Pulmonary artery endothelial cell (primary cell): ENCODE measurements at places on chromosomes 1 and 21. TPM values are rescaled to one million over a fixed set of nuclear protein-coding genes. Genes with fewer than 3 reads are reported as not detected.

- no peak for DNase-seq
Observed at GRCh38 chr1:203444171-203444576, 31.4 kb upstream of the PRELP start.

GRCh38 chr1:14583788-14584187 lies 14.7 kb upstream of the KAZN start:
- no peak for DNase-seq

DNA sequence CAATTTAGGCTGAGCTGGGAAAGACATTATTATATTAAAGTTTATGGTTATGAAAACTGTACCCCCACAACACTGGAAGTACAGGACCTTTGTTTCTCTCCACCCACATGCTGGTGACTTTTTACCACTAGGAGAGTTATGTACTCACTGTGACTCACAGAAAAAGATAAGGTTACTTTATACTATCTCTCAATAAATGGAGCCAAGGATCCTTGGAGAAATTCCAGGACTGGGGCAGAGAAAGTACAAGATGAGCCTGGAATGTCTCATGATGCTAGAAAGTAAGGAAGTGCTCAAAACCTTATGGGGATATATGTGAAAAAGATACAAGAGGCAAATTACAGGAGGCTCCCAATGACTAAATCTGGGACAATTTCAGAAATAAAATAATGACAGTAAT lies 63.9 kb upstream of the C1orf105 start:
- DNase-seq, result no peak

DNA sequence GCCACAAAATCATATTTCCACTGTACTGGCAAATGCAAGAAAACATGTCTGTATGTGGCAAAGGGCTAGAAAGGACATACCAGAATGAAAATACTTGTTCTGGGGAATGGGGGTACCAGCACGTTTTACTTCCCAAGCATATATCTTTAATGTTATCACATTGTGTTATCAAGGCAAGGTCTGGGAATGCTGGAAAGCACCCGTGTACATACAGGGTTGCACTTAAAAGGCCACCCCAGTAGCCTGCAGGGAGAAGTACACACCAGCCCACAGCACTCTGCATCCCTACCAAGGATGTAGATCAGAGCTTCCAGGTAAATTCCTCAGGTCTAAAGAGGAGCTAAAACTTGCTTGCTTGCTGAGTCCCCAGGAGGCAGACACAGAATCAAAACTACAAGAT lies 381.8 kb downstream of the RRAGC start:
- no peak for DNase-seq

- no peak for DNase-seq
Observed at GRCh38 chr21:28240586-28240985, 752.1 kb downstream of the LTN1 start.

- no peak for DNase-seq
Observed at GRCh38 chr1:158731707-158732106, 11.2 kb upstream of the OR6K3 start.

DNA sequence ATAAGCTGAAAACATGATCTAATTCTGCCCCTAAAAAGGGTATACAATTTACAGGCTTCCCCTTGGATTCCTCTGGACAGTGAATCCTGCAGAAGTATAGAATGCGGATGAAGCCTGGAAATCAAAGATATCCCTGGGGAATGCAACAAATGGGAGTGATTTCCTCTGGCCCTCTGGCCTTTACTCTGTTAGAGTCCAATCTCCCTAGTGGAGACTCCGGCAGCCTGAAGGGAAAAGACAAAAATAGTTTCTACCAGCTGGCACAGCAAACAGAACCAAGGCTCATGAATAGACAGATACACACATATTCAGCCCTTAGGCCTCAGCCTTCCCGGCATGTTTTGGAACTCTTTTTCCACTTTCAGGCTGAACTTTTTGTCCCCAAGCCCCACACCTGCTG lies 3.9 kb upstream of the LRRC52 start:
- no peak for DNase-seq

DNA sequence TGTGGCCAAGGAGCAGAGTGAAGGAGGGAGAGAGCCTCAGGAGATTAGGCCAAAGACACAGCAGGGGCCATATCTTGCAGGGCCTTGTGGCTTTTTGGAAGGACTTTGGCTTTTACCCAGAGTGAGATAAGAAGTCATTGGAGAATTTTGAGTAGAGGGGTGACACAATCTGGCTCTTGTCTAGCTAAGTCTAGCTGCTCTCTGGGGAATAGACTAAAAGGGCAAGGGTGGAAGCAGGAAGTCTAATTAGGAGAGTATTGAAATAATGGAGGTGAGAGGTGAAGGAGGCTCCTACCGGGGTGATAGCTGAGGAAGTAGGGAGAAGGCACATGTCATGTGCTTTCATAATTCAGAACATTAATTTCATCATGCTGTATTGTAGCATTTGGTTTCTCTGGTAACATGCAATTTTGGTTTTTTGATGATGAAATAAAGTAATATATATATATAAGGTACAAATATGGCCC lies 34.3 kb upstream of the KCNA3 start:
- DNase-seq, result no peak

DNA sequence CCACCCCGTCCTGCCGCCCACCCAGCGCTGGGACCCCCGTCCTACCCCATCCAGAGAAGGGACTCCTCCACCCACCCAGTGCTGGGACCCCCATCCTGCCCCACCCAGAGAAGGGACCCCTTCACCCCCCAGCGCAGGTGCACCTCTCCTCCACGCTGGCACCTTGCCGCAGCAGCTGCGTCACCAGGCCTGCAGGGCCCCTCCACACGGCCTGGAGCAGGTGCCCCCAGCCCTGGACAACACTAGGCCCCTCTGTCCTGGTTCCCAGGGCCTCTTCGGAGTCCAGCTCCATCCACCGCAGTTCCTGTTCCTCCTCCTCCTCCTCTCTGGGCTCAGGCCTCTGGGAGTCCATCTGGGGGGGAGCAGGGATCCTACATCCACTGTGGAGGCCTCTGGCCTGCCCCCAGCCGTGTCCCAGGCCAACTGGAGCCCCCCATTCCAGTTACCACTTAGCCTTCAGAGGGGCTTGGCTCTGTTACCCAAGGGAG lies 378 bp downstream of the ANKRD65 start:
- no peak for DNase-seq

DNA sequence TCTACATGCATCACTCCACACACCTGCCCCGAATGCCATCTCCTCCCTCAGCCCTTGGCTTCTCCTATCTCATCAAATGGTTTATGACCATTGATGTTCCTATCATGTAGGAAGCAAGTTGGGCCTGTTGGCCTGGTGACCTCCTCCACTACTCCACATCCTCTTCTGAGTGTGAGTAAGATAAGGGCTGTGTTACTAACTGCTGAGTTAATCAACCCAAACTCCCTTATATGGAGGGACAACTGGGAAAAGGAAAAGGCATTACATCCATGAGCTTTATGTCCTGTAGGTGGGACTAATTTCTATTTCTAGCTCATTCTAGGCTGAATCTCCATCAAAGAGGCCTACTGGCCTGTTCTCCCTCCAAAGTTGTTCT lies 57.6 kb downstream of the WLS start:
- DNase-seq, result peak; percentile 78

GRCh38 chr1:109257682-109258421 lies 8.5 kb downstream of the CELSR2 start:
- DNase-seq, result no peak

GRCh38 chr1:85378534-85378933 lies 86.4 kb downstream of the DDAH1 start:
- DNase-seq, result no peak

GRCh38 chr1:103220631-103221041 lies 112.3 kb upstream of the COL11A1 start:
- no peak for DNase-seq

- DNase-seq, result no peak
Observed at GRCh38 chr1:248054671-248055070, 8.0 kb downstream of the OR2L3 start.

DNA sequence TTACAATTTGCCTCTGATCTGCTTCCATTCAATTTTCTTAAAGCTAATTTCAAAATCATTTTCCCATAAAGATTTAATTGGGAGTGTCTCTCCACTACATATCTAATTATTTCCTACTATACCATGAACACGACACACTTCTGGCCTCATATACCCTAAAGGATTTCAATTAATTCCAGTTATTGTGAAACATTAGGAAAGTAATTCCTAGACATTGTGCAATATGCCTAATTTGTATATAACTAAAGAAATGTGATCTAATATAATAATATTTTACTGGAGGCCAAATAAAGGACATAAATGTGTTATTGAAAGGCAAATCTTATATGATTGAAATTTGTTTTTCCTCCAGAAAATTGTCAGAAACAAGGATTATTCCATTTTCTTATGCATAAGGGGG lies 727.2 kb upstream of the ADGRL2 start:
- no peak for DNase-seq

DNA sequence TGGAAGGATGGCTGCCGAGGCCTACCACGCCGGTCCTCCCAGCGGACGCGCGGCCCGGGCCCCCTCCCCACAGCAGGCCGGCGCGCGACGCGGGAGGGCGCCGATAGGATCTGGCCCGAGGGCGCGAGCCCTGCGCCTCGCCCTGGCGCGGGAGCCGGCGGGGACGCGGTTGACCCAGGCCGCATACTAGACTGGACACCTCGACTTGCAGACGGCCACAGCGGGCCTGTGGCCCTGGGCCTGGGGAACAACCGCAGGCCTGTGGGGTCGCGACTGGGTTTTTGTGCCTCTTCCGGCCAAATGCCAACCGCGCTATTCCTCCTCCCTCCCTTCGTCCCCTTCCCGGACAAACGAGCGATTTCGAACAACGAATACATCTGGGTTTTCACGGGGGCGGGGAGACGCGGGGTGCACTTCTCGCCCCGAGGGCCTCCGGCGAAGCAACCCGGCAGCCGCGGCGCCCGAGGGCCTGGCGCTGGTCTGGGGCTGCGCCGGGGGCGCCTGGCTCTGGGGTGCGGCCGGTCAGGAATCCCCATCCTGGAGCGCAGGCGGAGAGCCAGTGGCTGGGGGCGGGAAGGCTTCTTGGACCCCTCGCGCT lies 2.4 kb downstream of the NHLH2 start:
- no peak for DNase-seq

DNA sequence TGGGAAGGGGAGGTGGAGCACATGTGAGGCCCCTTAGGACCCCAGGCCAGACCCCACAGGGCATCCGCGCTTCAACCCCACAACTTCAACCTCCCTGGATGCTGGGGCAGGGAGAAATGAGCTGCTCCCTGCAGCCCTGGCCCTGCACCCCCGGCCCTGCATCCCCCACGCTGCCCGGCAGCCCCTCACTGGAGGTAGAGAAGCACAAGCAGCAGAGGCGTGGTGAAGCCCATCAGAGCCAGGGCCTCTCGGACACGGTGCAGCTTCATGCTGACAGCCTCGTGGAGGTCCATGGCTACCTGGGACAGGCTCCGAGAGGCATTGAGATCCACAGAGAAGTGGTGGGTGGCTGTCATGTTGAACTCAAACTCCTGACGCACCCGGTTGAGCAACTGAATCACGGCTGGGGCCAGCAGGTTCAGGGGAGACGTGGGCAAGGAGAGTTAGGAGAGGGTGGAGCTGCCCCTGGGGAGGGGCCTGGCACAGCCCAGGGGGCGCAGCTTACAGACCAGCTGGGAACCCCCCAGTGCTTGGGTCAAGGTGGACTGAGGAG lies 3.3 kb downstream of the DCST2 start:
- DNase-seq, result no peak

- no peak for DNase-seq
Observed at GRCh38 chr1:178417858-178418257, 78.9 kb downstream of the CLEC20A start.

DNA sequence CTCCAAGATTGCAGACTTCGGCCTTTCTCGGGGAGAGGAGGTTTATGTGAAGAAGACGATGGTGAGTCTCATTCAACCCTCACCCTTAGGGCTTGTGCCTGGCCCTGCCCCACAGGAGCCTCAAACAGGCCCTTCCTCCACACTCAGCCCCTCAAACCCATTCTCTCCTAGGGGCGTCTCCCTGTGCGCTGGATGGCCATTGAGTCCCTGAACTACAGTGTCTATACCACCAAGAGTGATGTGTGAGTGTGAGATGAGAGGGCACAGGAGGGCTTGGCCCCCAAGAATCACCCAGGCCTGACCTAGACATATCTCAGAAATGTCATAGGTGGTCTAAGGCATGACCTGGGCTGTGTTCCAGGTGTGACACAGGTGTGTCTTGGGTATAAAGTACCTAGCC lies 18.3 kb upstream of the MPL start:
- no peak for DNase-seq

GRCh38 chr1:236142253-236143103 lies at the start of gene GPR137B:
Gene GPR137B, plus strand, starts transcription at chr1:236142539. Its CDS starts 84 bp downstream, at chr1:236142623.
- DNase-seq, result no peak

- no peak for DNase-seq
Observed at GRCh38 chr1:197062692-197063091, 4.4 kb downstream of the F13B start.

DNA sequence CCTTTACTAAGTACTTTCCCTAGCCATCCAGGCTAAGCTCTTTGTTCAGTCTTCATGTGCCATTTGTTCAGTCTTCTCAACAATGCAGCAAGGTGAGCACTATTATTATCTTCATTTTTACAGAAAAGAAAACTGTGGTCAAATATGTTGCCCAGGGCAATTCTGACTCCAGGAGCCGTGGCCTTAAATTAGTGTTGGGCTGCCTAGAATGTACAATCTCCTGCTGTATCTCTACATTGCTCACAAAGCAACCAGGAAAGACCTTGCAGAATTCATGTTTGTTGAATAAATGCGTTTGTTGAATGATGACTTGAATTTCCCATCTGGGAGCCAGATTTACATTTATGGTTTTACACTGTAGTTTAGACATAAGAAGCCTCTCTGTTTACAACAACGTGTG lies 14.2 kb downstream of the CD101 start:
- DNase-seq, result no peak

- no peak for DNase-seq
Observed at GRCh38 chr1:224539971-224540370, 76.1 kb upstream of the CNIH3 start.

- no peak for DNase-seq
Observed at GRCh38 chr1:29122682-29123052, 1.0 kb downstream of the TMEM200B start.

GRCh38 chr1:181044449-181044966 lies 10.7 kb downstream of the MR1 start:
- DNase-seq, result no peak

GRCh38 chr1:109249654-109250401 lies 489 bp downstream of the CELSR2 start:
- no peak for DNase-seq

The NCAM2 gene
- 0.11 and 0.40 TPM in 2 replicates for total RNA-seq

The CA6 gene
- not detected in 2 replicates for total RNA-seq

The ERRFI1 gene
- 42.6 and 51.0 TPM in 2 replicates for total RNA-seq

The IVL gene
- under 0.01 TPM in 1 of 2 replicates, not detected in the other for total RNA-seq

The KRTAP10-2 gene
- not detected in 2 replicates for total RNA-seq

The PCP4L1 gene
- not detected in 2 replicates for total RNA-seq

The C1orf50 gene
- total RNA-seq, result 2.6 and 4.9 TPM in 2 replicates

The HUNK gene
- not detected in 2 replicates for total RNA-seq

The CNKSR1 gene
- not detected in 2 replicates for total RNA-seq

The MATN1 gene
- not detected in 2 replicates for total RNA-seq

The MAGI3 gene
- 11.8 and 15.1 TPM in 2 replicates for total RNA-seq

The PTGS2 gene
- total RNA-seq, result 4.9 and 10.0 TPM in 2 replicates

The S100A6 gene
- 527 and 1,896 TPM in 2 replicates for total RNA-seq

The PAQR6 gene
- total RNA-seq, result 0.07 TPM in 2 replicates
